Stimulated activated CD4-positive, alpha-beta T cell treated with anti-CD3 and anti-CD28 coated beads, Interleukin-4, amount 100 ng/mL, for 24 hours (primary cell): ENCODE measurements at places on chromosomes 2 and 18.

GRCh38 chr2:190267302-190267701, 52.3 kb downstream of the HIBCH start:
- DNase-seq: no peak

DNA sequence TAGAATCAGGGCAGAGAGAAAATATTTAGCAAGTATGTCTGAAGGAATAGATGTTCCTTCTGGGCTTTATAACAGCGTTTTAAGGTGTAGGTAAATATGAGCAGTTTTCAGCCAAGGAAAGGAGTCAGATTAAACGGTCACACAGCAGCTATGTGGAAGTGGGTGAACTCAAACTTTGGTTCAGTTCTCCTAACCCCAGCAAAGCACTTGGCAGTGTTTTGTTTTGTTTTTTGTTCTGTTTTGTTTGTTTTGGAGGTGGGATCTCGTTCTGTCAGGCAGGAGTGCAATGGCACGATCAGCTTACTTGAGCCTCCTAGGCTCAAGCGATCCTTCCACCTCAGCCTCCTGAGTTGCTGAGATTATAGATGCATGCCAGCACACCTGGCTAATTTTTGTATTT, 24.6 kb downstream of the TANC1 start:
- DNase-seq: no peak

DNA sequence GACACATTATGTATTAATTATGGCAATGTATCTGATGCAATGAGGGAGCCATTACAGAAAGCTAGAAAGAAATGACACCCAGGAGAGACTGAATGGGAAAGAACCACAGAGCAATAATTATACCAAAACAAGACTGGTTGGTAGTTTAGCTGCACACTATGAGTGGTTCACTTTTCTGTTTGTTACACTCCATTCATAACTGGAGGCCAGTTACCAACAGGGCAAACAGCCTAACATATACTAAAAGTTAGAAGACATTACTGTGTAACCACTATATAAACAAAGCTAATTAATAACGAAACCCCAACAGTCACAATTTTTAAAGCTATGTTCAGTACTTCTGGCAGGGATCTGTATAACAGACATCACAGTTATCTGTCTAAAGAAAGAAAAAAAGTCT, 49.4 kb downstream of the NBAS start:
- no peak for DNase-seq

DNA sequence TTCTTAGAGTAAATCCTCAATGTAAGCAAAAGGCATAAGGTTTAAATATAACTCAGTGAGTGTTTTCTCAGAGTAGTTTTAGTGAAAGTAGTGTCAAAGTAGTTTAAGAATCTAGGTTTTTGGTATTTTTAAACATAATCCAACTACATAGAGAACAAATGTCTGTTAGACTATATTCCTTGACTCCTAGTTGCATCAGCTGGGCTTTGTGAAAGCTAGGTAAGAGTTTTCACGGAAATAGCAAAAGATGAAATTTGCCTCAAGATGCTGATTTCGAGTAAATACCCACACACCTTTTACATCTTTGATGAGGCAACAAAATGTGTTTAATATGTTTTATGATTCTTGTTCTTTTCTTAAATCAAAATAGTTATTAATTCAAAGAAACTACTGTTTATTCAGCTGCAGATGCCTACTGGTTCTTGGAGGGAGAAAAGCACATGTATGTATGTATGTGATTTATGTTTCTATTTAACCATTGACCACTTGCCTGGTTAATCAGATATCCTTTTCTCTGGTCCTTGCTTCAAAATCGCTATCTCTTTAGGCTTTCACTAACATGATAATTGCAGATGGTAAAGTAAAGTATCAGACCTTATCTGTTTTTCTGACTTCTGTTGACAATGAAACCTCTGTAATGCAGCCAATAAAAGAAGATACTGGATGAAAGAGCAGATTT, 117.4 kb upstream of the NOSTRIN start:
- DNase-seq: no peak

DNA sequence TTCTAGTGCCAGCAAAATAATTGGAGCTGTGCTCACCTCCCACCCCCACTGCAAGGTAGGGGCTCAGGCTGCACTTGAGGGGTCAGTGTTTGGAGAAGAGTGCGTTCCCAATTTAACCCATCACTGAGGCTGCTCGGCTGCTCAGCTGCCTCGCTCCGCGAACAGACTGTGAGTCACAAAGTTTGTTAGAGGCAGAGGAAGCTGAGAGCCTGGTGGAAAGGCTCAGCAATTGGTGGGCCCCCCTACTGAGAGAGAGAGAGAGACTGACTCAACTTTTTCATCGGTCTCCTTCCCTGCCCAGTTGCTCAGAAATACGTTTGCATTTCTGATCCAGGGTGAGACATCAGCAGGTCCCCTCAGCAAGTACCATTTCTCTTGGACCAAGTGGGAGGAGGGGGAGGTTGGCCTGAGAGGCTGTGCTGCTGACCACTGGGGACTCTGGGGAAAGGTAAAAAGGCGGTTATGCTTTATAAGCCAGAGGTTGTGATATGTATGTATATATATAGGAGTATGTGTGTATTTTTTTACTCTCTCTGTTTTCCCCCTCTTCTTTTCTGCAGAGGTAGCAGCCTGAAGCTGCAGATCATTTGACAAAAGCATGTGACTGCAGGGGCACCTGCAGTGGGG, 1.5 kb downstream of the EFR3B start:
- peak; percentile 60 for DNase-seq

GRCh38 chr2:200199005-200199404, 107.5 kb upstream of the SPATS2L start:
- DNase-seq: no peak

- no peak for DNase-seq
These were observed 357.8 kb upstream of the CDH20 start for GRCh38 chr18:60975420-60975819.
